BE2C (cell line): ENCODE measurements at places on chromosomes 12 and 14.

DNA sequence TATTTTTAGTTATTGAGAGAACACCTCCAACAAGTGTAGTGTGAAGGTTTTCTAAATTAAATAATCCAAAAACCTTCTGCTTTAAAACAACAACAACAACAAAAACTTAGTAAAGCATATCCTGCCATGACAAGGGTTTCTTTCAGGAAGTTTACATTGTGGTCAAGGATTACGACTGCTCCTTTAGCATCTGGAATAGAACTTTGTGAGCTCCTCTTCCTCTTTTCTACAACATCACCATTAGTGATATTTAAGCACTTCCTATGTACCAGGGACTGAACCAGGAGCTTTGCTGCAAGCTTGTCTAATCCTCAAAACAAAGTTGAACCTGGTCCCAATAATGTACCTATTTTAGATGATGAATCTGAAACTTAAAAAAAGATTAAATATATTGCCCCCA lies 315.4 kb upstream of the KITLG start:
- DNase-seq: no peak

- DNase-seq: no peak
Observed at GRCh38 chr12:54390176-54390667, 5.7 kb upstream of the ZNF385A start.

DNA sequence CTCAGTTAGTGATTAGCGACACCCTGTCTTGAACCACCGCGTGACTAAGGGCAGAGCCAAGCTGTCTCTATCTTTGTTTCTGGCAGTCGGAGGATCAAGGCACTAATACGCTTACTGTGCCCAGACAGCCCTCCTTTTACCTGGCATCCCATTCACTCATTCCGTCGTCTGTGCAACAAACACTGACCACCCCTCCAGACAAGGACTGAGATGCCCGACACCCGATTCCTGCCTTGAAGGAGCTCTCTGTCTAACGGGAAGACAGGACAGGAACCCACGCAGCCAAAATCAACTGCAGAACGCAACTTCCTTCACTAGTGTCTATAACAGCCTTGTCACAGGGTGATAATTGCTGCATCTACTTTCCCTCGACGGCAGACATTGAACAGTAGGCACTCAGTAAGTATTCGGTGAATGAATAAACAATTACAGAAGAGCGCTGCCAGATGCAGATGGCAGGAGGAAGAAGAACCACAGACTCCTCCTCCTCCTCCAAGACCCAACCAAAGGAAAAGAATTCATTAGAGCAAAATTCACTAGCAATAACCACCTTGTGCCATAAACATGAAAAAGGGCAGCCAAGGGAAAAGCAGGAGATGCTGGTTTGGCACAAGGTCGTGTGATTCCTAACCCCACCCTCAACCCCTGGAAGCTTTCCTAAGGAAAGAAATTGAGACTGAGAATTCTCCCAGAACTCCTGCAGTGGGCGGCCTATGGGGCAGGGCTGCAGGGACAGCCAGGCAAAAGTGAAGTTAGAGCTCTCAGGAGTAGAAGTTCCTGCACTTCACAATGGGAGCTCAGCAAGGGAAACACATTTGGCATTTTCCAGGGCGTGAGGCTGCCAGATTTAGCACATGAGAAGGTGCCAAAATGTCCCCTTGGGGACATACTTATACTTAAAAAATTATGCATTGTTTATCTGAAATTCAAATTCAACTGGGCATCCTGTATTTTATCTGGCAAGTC lies 186.6 kb upstream of the DIO3 start:
- DNase-seq: no peak

- DNase-seq: no peak
Observed at GRCh38 chr12:53699678-53700025, 23.8 kb upstream of the ATP5MC2 start.

GRCh38 chr12:116257215-116257614 lies 20.3 kb downstream of the MED13L start:
- DNase-seq: no peak

GRCh38 chr12:124720004-124720680 lies 143.5 kb downstream of the SCARB1 start:
- DNase-seq: peak; percentile 41

DNA sequence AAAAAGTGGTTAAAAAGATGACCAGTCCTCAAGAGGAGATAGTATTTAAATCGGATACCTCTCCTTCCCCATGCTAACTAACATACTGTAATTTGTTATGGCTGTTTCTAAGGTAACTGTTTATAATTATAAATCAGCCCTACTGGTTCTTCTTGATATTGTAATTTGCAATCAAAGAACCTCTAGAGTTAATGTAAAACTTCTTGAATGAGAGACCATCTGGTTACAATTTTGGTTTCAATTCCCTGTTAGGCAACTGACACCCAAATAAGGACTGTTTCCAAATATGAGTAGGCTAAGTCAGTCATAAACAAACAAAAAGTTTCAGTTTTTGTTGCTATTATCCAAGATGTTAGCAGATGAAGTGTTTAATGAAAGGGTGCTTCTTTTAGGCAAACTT lies 120.2 kb upstream of the DNM1L start:
- no peak for DNase-seq

- DNase-seq: no peak
Observed at GRCh38 chr14:61110316-61111082, 129.5 kb downstream of the SLC38A6 start.

DNA sequence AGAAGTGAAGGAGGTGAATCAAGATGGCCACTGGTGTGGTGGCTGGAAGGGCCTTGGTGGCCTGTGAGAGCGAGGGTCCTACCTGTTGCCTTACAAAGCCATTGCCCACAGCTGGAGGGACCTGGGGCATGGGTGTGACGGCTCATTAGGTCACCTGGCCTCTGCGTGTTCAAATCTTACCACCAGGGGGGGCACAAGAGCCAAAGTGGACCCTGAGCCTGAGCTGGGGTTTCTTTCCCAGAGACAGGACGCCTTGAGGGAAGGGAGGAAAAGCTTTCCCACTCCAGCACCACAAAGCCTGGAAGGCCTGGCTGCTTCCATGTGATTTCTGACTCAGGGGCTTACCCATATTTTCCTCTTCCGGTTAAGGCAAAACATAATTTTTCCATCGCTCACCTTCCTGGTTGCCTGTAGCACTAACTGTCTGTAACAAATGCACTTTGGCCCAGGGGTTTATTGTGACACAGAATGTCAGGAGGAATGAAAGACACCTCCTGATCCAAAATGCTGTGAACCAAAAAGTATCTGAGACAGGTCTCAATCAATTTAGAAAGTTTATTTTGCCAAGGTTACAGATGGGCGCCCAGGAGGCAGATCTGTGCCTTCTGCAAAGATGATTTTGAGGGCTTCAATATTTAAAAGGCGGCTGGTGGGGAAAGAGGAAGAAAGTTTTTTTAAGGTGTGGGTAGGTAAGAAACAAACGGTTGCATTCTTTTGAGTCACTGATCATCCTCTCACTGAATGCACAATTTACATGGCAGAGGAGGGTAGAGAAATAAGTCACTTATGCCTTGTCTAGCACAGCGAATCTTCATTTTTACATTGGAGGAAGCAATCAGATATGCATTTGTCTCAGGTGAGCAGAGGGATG lies 4.3 kb upstream of the CD9 start:
- peak; percentile 89 for DNase-seq

GRCh38 chr14:76078501-76078900 lies 73.2 kb upstream of the GPATCH2L start:
- no peak for DNase-seq

- no peak for DNase-seq
Observed at GRCh38 chr12:112900298-112901145, 6.2 kb upstream of the OAS1 start.

DNA sequence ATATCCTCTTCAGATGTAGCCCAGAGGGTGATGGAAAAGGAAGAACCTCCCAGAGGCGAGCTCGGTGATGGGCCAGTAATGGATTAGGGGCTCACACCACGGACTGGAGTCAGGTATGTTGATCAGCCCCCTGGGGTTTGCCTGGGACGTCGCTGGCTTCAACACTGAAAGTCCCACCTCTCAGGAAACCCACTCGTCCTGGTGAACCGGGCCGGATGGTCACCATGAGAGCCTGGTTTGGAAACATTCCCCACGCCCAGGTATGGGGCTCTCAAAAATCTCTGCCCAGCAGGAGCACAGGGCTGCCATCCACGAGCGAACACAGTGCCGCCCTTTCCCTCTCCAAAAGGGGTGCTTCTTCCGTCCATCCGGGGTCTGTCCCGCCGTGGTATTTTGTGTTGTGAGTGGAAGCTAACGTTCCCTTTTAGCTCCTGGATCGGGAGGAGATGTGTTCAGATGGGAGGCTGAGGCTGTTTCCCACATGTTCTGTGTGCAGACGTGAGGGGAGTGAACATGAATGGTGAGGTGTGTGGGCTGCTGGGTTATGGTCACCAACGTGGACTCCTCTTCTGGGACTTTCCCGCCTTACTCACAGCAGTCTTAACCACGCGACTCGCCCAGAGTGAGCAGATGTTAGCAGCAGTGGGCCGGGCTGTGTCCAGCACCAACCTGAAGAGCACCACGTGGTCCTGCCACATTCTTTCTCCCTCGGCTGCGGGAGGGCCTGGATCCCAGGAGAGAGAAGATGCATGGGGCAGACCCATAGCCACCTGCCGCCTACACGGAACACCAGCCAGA lies 139.2 kb downstream of the KIF26A start:
- DNase-seq: peak; percentile 4

DNA sequence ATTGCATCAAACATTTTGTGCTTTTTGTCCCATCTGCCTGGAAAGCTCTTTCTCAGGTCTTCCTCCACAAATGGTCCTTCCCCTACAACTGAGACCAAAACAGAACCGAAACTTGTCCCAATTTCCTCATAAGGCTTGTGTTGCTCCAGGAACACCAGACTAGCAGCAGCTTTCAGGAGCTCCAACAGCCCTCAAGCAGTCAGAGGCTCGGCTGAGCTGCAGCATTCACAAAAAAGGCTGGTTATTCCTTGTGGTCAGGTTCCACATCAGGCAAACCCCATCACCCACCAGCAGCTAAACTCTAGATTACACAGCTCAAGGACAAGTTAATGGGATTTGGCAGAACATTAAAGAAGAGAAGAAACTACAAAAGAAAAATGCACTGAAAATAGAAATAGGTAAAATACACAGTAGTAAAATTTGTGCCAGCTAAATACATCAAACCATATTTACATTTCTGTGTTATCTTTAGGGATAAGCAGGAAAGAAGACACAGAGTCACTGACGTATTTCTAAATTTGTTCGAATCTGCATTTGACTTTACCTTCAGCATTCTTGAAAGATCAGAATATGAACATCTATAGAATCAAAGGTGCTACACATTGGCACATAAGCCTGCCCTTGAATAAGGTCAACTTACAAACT lies 141.2 kb downstream of the STXBP6 start:
- no peak for DNase-seq

DNA sequence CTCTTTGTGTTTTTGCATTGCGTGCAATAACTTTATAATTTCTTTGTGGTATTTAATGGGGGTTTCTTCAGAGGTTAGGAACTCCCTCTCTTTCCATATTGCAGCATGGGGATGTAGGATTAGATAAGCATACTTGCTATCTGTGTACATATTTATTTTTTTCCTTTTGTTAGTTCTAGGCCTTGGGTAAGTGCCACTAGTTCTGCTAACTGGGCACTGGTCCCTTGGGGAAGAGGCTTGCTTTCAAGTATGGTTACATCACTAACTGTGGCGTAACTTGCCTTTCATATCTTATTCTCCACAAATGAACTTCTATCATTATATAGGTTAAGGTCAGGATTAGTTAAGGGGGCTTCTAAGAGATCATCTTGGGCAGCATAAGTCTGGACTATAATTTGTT lies 31.5 kb upstream of the SLCO1B3 start:
- DNase-seq: no peak

DNA sequence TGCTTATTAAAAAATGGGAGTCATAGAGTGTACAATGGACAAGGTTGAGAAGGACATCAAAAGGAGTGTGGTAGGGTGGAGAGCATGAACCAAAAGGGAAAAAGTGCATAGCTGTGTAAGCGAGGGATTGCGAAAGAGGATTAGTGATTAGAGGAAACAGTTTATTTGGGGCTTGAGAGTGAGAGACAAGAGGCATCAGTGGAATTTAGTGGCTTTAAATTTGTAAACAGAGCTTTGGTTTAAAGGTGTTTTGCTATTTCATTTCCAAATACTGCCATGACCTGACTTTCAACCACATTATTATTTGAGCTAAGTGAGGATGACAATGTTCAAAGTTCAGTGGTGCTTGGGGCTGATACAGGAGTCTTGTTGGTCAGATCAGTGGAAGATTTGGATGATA lies 53.4 kb downstream of the SLC16A7 start:
- DNase-seq: no peak

DNA sequence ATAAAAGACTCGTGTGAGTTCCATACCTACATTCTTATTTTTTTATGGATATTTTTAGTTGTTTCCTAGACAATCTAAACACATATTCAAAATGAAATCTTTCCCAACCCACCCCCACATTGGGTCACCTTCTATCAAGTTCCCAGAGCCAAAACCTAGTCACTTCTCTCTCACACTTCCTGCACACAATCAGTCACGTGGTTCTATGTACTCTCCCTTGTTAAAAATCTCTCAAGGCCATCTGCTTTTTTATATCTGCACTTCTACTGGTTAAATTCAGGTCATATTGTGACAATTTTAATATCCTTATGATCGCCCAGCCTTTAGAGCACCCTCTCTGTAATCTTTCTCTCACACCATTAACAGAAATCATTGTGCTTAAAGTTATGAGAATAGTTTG lies 175.0 kb upstream of the SYT10 start:
- no peak for DNase-seq

GRCh38 chr12:77319166-77319565 lies 253.8 kb upstream of the E2F7 start:
- DNase-seq: no peak

DNA sequence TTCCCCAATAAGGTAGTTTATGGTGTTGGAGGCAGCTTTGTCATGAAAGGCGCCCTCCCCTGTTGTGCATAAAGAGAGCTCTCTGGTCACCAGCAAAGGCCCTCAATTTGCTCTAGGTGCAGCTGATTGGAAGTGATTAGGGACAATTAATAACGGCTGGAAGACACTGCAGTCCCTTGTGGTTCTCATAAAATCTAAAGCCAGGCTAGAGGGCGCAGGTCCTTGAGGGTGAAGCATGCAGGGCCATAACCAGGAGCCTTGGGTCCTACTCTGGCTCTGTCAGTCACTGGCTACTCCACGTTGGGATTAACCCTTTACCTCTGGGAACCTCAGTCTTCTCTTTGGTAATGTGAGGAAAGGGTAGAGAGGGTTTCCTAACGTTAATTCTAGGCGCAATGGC lies 1.9 kb downstream of the DAAM1 start:
- peak; percentile 11 for DNase-seq

DNA sequence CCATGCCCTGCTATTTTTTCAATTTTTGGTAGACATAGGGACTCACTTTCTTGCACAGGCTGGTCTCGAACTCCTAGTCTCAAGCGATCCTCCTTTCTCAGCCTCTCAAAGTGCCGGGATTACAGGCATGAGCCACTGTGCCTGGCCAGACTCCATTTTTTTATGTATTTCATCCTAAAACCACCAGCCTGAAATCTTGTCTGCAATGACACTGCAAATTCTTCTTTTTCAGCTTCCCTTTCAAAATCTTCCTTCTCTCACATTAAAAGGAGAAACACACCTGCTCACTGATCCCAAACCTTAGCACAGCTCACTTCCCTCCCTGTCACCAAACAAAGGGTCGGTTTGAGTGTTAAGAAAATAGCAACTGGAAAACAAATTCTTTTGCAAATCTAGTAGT lies 62.6 kb downstream of the PPP2R5E start:
- no peak for DNase-seq

GRCh38 chr14:42565556-42565955 lies 958.9 kb downstream of the LRFN5 start:
- DNase-seq: no peak

- DNase-seq: no peak
Observed at GRCh38 chr14:94521375-94522114, 12.3 kb upstream of the SERPINA12 start.
